Fibroblast of the aortic adventitia (primary cell): ENCODE measurements at places on chromosomes 3 and 15. TPM values are rescaled to one million over a fixed set of nuclear protein-coding genes. Genes with fewer than 3 reads are reported as not detected.

Gene NPAP1
- total RNA-seq, result 0.16 TPM in 1 of 2 replicates, not detected in the other

DNA sequence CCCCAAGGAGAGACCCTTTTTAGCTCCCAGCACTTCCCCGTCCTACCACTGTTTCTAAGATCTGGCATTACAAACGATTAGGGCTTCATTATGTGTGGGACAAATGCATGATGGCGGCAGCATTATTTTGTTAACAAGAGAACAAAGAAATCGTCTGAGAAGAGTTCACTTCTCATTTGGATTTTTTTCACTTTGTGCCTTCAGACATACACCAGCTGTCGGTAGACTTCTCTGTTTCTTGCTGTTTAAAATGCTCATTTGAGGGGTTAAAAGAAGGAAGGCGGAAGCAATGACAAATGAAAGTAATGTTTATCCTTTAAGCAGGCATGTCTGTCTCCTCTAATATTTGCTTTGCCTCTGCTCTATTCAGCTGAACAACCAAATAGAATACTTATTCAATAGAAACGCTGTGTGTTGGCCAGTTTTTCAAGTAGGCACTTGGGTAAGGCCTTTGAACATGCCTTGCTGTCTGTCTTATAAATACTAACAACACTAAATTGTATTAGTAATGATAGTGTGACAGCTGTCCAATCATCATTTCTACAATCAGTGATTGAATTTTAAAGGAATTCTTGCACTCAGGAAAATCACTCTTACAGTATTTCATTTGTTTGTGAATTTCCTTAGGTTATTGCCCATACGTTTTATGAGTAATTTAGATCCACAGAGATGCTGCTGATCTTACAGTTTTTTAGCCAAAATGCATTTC is 382.4 kb downstream of the IL5RA start:
- no peak for DNase-seq

Gene MUSTN1
- not detected in 2 replicates for total RNA-seq

- no peak for DNase-seq
These were observed 41.4 kb downstream of the COL6A6 start for GRCh38 chr3:130558366-130558765.

GRCh38 chr15:90151989-90152645 is 49.0 kb upstream of the SEMA4B start:
- DNase-seq, result no peak

- DNase-seq, result peak; percentile 30
These were observed at the start of gene DIS3L for GRCh38 chr15:66293419-66294156. DIS3L (plus strand) TSS chr15:66293568; CDS start chr15:66293597, 29 bp downstream.
